ENCODE measurements at places on chromosomes 6 and 20.

DNA sequence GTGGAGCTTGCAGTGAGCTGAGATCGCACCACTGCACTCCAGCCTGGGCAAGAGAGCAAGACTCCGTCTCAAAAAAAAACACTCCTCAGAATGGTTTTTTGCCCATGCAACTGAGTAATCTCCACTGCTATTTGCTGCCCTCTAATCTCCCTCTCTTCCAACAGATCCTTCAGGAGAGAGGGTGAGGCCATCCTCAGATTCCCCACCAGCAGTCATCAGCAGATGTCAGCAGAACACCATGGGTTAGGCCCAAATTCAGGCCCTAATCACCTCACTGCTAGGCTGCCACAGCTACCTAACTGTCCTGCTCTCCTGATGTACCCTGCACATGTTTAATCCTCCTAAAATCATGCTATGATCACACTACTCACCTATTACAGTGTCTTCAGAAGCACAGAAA is 63.2 kb upstream of the BEND6 start:
- peak; percentile 18 for DNase-seq

DNA sequence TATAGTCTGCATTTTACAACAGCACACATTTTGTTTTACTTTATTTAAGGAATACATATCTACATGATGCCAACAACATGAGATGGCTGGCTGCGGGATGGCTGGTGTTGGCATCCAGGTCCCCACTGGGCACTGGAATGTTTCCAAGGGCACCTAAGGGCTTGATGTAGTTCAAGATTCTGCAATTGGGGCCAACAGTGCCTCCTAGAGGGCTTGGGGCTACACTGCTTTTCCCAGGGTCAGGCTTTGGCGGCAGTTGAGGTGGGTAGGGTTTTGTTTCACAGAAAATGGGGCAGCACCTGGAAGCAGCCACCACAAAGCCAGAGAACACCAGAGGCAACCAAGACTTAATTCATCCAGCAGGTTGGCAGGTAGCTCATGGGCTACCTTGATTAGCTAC is 202.2 kb upstream of the PRND start:
- DNase-seq = peak; percentile 41

DNA sequence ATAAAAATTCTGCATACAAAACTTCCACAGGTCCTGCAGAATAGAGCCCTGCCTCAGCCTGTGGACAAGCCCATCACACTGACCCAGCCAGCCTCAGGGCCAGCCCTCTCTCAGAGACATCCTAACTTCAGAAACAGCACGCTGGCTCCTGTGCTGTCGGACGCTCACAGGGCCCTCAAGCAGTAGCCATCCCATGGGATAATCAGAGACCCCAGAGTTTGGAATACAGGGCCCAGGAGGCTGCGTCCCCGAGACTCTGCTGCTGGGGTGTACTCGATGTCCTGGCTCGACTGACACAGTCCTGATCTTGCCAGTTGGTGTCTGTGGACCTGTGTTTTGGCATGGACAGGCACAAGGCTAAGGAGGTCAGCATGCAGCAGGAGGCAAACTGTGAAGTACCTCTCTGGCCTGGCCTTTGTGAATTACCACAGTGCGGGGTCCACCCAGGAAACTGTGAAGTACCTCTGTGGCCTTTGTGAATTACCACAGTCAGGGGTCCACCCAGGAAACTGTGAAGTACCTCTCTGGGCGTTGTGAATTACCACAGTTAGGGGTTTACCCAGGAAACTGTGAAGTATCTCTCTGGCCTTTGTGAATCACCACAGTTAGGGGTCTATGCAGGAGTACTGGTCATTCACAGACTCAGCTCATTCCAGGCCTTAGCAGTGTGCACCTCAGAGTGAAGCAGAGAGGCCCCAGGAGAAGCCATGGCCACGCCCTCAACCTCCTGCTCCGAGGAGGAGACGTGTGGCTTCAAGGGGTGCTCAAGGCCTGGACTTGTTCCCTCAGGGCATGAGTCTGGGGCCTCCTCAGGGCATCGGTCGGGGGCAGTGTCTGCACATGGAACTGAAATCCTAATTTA is 212.4 kb downstream of the SYNDIG1 start:
- DNase-seq = no peak

GRCh38 chr20:38878866-38879265 is 47.4 kb upstream of the FAM83D start:
- no peak for DNase-seq

DNA sequence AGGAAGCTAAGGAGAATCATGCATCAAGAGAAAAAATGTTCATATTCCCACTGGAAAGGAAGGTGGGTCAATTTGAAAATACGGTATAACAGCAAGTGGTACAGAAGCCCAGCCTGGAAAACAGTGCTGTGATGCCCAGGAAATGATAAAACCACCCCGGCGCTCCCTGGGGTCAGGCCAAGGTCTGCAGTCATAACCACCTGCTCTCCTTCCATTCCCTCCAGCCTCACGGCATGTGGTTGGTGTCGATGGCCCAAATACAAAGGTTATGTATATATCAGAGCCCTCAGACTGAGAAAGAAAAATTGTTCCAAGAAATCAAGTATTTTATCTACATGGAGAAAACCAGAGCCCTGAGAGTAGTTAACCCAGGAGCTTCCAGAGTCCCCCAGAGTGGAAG is 208.1 kb upstream of the CDYL start:
- no peak for DNase-seq

DNA sequence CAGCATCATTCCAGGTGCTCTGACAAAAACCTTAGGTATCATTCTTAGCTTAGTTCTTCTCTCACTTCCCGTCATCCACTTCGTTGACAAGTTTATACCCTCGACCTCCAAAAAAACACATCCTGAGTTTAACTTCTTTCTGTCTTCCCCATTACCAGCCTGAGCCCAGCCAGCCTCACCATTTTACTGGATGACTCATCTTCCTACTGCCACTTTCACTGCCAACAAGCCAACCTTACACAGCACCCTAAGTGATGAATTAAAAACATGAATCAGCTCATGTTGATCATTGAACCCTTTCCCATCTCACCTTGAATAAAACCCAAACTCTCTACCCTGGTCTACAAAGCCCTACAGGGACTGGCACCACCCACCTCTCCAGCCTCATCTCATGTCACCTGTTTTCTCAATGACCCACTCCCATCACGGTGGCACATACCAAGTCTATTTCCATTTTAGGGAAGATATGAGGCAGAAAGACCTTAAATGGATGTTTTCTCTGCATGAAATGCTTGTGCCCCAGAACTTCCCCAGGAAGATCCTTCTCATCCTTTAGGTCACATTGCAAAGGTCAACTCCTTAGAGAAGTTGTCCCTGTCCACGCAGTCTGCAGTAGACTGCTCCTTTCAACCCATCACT is 9.9 kb upstream of the UST start:
- peak; percentile 66 for DNase-seq

DNA sequence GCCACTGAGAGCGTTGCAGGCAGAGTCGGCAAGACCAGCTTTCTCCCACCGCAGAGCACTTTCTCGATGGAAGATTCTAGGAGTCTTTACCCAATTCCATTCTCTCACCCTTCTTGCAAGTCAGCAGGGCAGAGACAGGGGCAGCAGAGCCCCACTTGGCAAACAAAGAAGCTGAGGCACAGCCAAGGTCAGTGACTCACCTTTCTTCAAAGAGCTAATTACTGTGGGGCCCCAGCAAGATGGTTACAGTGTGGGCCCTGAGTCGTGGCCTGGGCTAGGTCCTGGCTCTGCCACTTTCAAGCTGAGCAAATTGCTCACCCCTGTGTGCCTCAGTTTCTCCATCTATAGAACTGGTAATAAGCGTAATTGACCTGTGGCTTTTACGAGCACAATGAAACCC is 277.0 kb downstream of the PREX1 start:
- DNase-seq = no peak

DNA sequence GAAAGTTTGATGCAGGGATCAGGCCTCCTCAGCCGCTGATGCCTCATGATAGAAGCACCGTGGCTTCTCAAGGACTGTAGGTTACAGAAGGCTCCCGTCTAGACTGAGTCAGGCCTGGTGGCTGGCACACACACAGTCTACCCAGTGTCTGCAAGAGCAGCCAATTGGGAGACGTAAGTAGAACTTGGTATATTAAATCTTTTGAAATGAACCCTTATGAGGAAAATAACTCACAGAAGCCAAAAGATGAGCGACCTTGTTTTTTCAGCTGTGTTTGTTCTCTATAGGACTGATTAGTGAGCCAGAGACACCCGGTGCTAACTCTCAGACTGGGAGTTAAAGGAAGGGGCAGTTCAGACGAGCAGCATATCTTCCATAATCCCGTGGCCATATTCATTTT is 5.9 kb upstream of the PDE10A start:
- no peak for DNase-seq

- no peak for DNase-seq
Measured at GRCh38 chr6:1049170-1049569, 262.7 kb upstream of the FOXQ1 start.

DNA sequence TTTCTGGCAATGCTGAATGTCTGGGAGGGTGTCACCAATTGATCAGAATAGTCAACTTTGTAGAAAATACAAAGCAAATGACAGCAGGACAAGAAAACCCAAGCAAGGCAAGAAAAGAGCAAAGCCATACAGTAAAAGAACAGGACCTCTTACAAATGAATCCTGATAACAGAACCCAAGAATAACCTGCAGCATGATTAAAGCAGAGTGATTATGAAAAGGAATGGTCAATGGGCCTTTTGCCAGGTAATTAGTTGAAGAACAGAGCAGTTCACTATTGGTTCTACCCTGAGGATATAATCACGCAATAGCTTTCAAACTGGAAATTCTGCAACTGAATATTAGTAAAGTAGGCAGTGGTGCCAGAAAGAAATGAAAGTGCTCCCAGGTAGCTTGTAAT is 319.8 kb downstream of the FRK start:
- DNase-seq = no peak

DNA sequence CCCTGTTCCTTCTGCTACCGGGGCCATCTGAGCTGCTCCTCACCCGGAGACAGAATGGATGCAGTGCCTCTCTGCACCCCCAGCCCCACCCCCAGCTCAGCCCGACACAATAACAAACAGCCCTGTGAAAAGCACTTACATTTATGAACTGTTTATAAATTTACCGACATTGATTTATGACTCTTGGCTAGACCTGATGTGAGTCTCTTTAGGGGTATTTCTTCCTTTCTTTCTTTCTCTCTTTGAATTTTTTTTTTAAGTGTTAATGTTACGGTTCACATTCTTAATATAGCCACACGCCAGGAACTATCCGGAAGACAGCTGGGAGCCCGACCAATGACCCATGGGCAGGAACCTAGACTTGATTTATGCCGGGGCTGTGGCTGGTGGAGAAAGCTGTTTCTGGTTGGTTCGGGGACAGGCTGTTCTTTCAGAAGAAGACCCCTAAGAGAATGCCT is 266.3 kb downstream of the CDC5L start:
- DNase-seq = no peak

- no peak for DNase-seq
Measured at GRCh38 chr6:4545893-4546292, 230.3 kb upstream of the CDYL start.

GRCh38 chr6:137269803-137270202 is 50.6 kb upstream of the IFNGR1 start:
- no peak for DNase-seq

DNA sequence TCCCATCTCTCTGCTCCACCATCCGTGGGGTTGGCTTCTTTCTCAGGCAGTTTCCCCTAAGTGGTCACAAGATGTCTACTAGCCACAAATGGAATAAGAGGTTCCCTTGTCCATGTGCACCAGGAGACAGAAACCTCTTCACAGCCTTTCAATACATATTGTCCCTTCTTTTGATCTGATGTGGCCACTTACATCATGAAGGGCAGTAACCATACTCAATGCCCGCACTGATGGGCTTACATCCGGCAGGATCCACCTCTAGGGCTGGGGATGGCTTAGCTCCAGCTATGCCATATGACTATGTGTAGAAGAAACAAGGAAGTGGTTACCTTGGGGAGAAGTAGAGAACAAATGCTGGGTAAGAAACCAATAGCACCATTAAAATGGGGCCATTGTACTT is 64.4 kb downstream of the PLEKHG1 start:
- DNase-seq = no peak

GRCh38 chr6:3560211-3560610 is 103.4 kb upstream of the SLC22A23 start:
- no peak for DNase-seq
